ENCODE measurements at places on chromosomes 7 and 10. TPM values are rescaled to one million over a fixed set of nuclear protein-coding genes. Genes with fewer than 3 reads are reported as not detected.

ARMC3 gene
- not detected for total RNA-seq

RASSF4 gene
- 96.2 TPM for total RNA-seq

RET gene
- not detected for total RNA-seq

PLXDC2 gene
- 48.2 TPM for total RNA-seq

SLC18A3 gene
- not detected for total RNA-seq

OR2A14 gene
- not detected for total RNA-seq

NUTM2E gene
- not detected for total RNA-seq

HOXA10 gene
- total RNA-seq: not detected

LARP4B gene
- 87.8 TPM for total RNA-seq

CYP3A4 gene
- not detected for total RNA-seq

OLAH gene
- 3.4 TPM for total RNA-seq

ZNF804B gene
- total RNA-seq: not detected

NPC1L1 gene
- not detected for total RNA-seq

PTPRE gene
- total RNA-seq: 68.1 TPM

ELFN1 gene
- 3.5 TPM for total RNA-seq

Data from spleen (tissue), 13 donors.